Amygdala (tissue), 56 donors: ENCODE measurements at places on chromosomes 4 and X.

- peak; percentile 99 for DNase-seq
Observed at GRCh38 chr4:17810260-17811077, at the start of the genes DCAF16 and NCAPG. Gene DCAF16 (minus strand): TSS chr4:17810757. CDS start chr4:17804141, 6,616 bp downstream. Gene NCAPG (plus strand): TSS chr4:17810979. CDS start chr4:17811078, 99 bp downstream.

- DNase-seq = no peak
Observed at GRCh38 chrX:1449036-1449822, 3.5 kb downstream of the ASMTL start.

DNA sequence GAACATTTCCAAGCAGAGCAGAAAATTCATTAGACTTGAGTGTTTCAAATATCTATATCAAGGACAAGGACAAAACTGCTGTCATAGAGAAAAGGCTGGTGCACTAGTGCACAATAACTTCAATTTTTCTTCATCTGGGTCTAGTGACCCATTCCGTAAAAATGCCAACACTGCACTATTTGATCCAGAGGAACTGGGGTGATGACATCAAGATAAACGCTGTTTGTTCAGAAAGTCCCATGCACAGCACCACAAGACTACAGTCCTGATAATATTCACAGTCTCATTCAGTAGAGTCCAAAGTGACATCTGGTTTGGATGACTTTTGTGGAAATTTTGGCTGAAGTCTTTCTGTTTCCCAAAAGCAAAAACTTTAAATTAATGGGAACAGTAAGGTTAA lies 303.5 kb upstream of the GALNT7 start:
- DNase-seq = no peak

DNA sequence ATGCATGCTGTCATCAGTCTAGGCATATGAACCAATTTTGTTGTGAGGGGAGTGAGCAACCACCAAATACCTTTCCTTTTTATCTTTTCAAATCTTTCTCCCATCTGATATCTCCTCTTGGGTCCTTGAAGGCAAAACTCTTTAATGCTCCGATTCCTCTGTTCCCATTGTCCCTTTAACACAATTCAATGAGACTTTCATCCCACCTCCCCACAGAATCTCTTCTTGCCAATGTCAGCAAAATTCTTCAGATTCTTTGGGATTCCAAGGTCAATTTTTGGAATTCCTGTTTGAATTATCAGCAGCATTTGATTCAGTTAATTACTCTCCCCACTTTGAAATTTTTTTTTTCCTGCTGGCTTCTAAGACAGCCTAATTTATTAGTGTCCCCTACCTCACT lies 232.7 kb downstream of the COX7B2 start:
- no peak for DNase-seq

- no peak for DNase-seq
Observed at GRCh38 chr4:155603360-155603891, 63.2 kb upstream of the GUCY1A1 start.

- no peak for DNase-seq
Observed at GRCh38 chr4:145635117-145635516, 15.9 kb downstream of the MMAA start.

DNA sequence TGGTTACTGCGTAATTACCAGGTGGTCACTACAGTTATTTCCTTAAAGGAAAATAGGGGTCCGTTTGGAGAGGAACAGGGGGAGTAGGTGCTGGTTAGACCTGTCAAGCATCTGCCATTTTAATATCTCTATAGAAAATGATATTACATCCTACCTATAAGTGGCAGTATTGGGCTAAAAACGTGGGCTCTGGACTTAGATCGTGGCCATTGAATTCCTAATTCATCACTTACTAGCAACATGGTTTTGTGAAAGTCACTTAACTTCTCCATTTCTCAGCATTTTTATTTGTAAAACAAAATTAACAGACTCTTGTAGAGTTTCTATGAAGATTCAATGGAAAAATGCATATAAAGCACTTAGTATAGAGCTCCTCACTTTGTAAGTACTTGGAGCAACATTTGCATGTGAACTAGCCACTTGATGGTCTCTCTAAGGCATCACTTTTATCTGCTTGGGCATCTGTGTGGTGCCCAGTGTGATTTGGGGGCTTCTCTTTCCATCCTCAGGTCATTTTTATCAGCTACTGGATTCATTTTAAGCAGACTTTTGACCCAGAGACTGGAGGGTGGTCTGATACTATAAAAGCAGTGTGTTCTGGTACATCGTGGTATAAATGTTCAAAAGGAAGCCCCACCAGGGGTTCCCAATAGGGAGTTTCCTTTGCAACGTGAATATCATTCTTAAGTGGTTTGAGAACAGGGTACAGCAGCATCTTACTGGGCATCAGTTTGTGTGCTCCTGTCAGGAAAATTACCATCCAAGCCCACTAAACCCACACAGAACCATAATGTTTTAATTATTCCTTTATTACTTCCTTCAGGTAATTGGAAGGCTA lies 42.7 kb upstream of the RASSF6 start:
- DNase-seq = no peak

- no peak for DNase-seq
Observed at GRCh38 chr4:110877778-110878370, 255.0 kb upstream of the PITX2 start.

GRCh38 chr4:145808848-145809512 lies 129.0 kb downstream of the C4orf51 start:
- DNase-seq = no peak
